ENCODE measurements at places on chromosomes 1 and 21.

DNA sequence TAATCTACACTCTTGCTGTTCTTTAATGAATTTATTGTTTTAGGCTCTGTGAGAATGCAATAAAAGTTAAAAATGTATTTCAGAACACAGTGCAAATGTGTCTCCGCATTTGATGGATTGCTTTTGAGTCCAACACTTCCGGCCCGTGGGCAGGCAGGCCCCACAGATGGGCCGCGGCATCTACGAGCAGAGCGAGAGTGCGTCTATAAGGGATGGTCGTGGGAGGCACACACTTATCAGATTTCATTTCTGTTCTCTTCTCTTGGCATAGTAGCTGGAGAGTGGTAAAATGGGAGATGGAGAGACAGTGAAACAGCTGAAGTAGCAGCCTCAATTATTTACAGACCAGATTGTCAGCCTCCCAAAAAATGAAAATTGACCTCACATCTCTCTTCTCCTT lies 134.2 kb downstream of the NAV1 start:
- DNase-seq = no peak

GRCh38 chr1:59967141-59967697 lies 40.6 kb upstream of the CYP2J2 start:
- no peak for DNase-seq

GRCh38 chr1:68145418-68146126 lies 86.8 kb downstream of the WLS start:
- no peak for DNase-seq

DNA sequence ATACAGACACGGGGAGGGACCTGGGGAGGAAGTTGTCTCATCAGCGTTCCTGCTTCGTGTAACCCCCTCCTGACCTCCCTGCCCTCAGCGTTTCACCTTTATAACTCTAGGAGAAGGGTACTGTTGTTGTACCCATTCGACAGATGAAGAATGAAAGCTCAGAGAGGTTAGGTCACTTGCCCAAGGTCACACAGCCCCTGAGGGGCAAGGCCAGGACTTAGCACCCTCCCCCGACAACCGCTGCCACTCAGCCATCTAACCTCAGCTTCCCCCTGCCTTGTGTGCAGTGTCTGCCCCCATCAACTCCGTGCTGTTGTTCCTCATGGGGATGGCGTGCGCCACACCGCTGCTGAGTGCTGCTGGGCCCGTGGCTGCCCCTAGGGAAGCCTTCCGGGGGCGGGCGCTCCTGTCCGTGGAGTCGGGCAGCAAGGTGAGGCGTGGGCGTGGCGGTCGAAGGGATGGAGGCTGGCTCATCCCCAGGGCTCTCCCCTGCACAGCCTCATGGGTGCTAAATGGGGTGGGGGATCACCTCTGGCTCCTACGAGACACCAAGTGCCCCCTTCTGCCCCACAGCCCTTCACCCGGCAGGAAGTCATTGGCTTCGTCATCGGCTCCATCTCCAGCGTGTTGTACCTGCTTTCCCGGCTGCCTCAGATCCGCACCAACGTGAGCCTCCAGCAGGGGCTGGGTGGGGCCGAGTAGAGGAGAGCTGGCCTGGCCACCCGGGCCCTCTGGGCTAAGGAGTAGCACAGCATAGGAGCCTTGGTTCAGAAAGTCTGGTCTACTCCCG lies 14.0 kb downstream of the SLC66A1 start:
- DNase-seq = no peak

- no peak for DNase-seq
Observed at GRCh38 chr1:32801096-32801715, 16.0 kb downstream of the YARS1 start.

DNA sequence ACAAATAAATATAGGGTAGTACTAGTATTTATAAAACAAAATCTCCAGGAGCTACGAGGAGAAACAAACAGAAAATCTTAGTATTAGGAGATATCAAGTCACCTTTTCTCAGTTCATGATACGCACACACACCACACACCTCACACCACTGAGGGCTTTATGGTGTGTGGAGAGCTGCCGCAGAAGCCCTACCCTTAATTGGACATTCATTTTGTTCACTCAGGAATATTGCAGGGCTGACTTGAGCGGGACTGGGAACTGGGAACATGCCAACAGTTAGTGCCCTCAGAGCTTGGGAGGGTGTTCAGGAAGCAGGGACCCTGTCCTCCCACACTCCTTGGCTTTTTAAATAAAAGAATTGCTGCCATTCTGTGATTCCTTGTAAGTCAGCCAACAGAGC lies 386.8 kb downstream of the RYR2 start:
- no peak for DNase-seq

DNA sequence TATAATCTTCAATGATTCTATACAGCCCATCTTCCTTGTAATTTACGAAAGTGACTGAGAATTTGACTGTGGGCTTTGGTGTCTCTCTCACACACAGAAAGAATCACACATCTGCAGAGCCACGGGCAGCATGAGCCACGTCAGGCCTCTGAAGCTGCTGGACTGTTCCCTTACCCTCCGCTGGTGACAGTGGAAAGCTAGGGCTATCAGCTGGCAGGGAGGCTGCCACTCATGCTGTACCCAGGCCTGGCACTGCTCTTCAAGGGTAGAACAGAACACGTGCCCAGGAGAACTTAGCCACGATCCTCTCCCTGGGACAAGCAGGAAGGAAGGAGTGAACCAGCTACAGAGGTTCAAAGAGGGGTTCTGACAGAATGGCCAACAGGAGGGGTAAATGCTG lies 90.7 kb downstream of the JAK1 start:
- no peak for DNase-seq

DNA sequence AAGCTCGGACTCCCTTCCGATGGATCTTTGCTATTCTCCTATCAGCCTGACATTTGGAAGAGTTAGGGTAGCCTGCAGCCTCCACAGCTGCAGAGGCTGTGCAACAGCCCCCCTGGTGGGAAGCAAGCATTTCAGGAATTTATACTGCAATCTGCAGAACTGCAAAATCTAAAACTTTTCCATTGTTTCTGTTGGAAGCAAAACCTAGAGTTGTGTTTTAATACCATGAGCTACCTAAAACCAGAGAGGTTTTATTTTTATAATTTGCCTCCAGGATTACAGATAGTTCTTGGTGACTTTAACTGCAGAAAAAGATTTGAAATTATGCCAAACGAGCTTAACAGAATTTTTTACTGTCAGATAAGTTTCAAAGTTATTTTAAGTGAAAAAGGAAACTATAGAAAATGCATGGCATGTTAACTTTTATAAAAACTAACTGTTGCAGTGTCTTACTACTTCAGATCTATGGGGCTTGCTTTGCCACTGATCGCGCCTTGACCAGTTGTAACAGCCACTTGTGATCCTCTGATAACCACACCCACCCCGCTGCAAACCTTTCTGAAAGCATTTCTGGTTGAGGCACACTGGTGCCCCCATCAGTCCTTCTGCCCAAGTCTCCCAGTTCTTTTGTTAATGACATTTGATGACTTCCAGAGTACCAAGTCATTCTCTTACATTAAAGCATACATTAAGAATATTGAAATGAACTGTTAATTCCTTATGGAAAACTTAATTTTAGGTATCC lies 64.8 kb downstream of the PRDM2 start:
- peak; percentile 52 for DNase-seq

DNA sequence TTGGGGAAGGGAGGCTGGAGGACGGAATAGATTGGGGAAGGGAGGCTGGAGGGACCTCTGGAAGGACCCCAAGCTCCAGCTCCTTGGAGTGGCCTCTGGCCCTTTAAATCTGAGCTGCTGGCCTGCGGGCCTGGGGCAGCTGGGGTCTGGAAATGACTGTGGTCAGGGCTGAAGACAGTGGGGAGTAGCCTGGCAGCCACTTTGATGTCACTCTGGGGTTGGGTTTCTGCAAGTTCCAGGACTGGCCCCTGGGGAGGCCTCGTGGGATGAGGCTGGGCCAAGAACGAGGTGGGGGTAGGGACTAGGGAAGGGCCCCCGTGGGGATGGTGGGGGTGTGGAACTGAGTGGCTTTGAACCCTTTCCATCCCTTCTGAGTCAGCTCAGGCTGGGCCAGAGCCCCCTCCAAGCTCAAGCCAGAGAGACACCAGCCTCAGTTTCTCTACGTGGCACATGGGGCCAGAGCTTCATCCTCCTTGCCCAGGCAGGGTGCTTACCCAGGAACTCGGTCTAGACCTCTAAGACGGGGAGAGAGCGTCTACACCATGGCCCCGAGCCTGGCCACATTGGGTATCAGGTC lies 59.7 kb downstream of the ALPL start:
- no peak for DNase-seq

- DNase-seq = no peak
Observed at GRCh38 chr1:11800756-11801433, 4.9 kb downstream of the MTHFR start.

DNA sequence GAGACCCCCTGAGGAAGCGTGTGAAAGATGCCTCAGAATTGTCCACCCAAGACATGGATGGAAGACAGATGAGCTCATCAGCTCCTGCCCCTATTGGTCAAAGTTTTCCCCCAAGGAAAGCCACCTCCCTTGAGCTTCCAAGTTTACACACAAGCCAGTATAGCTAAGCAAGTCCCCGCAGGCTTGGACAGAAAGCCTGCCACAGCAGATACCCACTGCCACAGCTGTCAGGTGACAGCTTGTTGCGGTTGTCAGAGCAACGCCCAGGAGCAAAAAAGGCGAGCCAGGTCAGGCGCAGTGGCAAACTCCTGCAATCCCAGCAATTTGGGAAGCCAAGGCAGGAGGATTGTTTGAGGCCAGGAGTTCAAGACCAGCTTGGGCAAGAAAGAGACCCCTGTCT lies 60.9 kb upstream of the IFNAR2 start:
- DNase-seq = no peak

- no peak for DNase-seq
Observed at GRCh38 chr1:61515096-61515495, 209.8 kb downstream of the TM2D1 start.

GRCh38 chr1:222252788-222253187 lies 295.1 kb downstream of the HHIPL2 start:
- DNase-seq = no peak

GRCh38 chr1:19456968-19457441 lies 28.3 kb downstream of the CAPZB start:
- no peak for DNase-seq

- no peak for DNase-seq
Observed at GRCh38 chr1:101587741-101588140, 350.9 kb downstream of the S1PR1 start.

DNA sequence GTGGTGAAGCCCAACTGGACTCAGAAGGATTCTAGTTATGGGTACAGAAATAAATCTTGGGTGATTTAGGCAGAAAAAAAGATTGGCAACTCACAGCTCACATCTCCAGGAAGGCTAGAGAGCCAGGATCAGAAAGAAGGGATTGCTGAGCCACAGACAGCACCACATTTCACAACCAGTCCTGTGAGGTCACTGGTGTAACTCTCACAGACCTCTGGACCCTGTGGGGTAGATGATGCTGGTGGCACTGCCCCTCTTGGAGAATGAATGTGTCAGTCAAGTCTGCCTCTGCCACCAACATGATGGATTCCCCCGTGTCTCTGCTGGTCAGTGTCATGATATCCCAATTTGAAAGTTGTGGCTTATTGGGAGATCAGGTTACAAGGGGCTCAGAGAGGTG lies 70.9 kb upstream of the HMCN1 start:
- DNase-seq = no peak

- peak; percentile 34 for DNase-seq
Observed at GRCh38 chr1:99850459-99851291, 514 bp downstream of the AGL start.

DNA sequence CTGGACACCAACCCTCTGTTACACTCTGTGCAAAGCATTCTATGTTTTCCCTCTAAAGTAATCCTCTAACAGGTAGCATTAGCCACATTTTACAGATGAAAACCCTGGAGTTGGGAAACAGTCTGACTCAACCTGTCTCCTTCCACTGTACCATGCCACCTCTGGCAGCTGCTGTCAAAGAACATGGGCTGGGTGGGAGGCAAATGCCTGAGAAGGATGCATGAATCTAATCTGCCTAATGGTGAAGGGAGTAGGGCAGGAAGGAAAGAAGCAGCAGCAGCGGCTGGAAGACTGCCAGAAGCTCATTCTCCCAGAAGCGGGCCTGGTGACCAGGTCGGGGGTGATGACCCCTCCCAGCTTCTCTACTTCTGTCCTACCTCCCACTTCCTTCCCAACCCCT lies 21.7 kb downstream of the LRRC71 start:
- DNase-seq = no peak

DNA sequence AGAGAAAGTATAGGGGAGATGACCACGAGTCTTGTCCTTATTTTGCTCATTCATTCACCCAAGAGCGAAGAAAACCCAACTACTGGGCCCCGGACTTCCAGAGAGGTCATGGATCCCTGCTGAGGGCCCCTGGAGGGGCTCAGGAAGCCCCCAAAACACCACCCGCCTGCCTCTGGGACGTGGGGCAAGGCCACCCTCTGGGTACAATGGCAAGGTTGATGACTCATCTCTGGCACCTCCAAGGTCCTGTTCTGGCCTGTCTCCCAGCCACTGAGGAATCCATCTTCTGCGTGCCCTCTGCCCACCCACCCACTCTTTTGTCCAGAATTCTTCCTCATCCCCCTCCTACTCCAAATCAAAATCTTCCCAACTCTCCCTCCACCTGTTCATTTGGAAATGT lies 21.3 kb upstream of the PRDM15 start:
- DNase-seq = no peak

DNA sequence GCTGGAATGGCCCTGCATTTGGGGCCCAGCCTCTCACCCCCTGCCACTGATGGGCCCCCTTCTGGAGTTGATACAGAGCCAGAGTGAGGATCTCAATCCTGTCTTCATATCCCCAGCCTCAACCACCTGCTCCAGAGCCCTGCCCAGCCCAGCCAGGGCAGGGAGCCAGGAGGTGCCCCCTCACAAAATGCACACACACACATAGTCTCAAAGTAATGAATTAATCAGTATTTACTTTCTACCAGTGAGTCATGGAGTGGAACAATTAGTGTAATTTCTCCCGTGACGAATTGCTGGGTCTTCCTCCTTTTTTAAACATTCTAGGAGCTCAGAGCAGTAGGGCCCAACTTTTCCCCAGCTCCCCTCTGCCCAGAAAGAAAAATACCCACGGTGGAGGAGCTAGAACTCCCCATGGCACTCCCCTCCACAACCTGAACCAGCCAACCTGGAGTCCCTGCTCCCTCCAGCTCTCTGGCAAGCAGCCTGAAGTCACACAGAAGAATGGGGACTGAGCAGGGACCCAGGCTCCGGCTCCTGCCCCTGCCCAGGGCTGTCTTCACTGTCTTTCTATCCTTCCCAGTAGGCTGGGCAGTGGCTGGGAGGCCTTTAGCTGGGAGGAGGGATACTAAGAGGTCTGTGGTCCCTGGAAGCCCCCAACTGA lies 29.3 kb downstream of the SDC3 start:
- DNase-seq = no peak

GRCh38 chr21:31387560-31388186 lies 43.6 kb upstream of the TIAM1 start:
- DNase-seq = no peak

- no peak for DNase-seq
Observed at GRCh38 chr1:63199706-63200335, 122.5 kb upstream of the FOXD3 start.

DNA sequence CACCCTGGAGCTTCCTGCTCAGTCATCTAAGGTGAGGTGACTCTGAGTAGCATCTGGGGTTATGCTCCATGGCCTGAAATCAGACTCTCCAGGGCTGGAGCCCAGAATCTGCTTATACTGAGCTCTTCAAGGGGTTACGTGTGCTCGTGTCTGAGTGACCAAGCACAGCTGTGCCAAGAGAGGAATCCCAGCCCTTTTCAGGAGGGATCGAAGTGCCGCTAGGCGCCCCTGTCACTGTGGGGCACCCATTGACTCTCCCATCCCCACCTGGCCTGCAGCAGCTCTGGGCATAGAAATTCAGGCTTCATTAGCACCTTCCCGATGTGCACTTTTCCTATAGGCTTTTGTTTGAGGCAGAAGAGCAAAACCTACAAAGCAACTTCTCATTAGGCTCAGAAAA lies 13.8 kb downstream of the VASH2 start:
- DNase-seq = no peak

Measured in NAMALWA (cell line).